ENCODE measurements at places on chromosomes 2 and 18.

DNA sequence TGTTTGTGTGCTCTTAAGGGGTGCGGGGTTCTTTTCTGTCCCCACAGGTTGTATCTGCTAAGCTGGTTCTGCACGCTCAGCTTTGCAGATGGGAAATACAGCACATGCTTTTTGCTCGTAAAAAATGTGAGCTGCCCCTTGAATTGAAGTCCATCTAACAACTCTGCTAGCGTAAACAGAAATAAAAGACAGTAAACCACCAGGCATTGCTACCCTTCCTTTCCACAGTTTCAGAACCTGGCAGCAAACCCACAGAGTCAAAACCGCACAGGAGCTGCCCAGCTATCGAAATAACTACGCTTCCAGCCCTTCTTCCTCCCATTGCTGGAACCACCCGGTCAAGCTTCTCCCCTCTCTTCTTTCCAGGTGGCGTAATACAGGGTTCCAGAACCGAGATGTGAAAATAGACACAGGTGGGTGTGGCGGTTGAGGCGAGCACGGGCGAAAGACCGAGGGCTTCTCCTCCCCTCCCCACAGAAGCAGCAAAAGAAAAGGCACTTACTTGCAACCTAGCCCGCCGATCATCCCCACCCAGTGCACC lies 479 bp downstream of the SCN9A start:
- DNase-seq, result no peak

- no peak for DNase-seq
Measured at GRCh38 chr18:38663682-38664081, 1098.1 kb upstream of the CELF4 start.

GRCh38 chr18:79677221-79677620 lies 2.4 kb upstream of the CTDP1 start:
- no peak for DNase-seq

GRCh38 chr2:68157002-68157401 lies 686 bp upstream of the PNO1 start:
- no peak for DNase-seq

- DNase-seq, result no peak
Measured at GRCh38 chr2:151681051-151681450, 53.2 kb downstream of the NEB start.
